ENCODE measurements at places on chromosomes 6 and 20. TPM values are rescaled to one million over a fixed set of nuclear protein-coding genes. Genes with fewer than 3 reads are reported as not detected.

DNA sequence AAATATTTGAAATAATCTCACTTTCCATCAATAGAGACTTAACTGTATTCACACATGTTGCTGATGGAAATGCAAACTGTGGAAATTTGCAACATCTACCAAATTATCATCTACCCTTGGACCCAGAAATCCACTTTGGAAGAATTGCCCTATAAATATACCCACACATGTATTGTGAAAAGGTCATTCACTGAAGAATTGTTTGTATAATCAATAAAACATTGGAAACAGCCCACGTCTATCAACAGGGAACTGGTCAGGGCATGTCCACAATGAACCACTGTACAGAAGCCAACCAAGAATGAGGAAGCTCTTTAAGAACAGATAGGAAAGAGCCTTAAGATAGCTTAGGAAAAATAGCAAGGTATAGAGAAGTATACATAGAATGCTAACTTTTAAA, 36.2 kb downstream of the PXDC1 start:
- H3K4me3 ChIP-seq = no peak overlapping the region
- DNase-seq = no peak
- peaks cover 37% of the 10 kb centered on the region for H3K4me1 ChIP-seq
- no peaks in the 10 kb centered on the region for H3K27me3 ChIP-seq

DNA sequence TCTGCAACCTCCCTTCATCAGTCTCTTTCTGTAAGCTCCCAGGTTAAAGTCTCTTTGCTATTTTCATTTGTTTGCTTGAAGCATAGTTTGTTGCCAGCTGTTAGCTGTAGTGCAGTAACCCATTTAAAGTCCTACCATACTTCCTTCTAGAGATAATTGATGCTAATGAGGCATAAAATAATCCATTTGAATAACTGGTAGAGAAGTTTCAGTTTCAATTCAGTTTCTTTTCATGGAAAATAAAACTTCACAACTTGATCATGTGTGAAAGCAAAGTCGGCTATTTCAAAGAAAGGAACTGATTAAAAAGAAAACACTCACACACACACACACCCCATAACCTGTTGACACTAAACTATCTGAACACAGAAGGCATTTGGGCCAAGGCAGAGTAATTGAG, 68.5 kb upstream of the TENT5A start:
- no peak for DNase-seq
- H3K27me3 ChIP-seq = no peaks in the 10 kb centered on the region
- no peaks in the 10 kb centered on the region for H3K36me3 ChIP-seq
- H3K4me3 ChIP-seq = no peak overlapping the region
- H3K27ac ChIP-seq = no peak overlapping the region

Gene CCDC170
- 0.41 TPM for total RNA-seq

- no peak overlapping the region for H3K27ac ChIP-seq
- H3K36me3 ChIP-seq = no peaks in the 10 kb centered on the region
- no peak overlapping the region for H3K4me3 ChIP-seq
- peaks cover 10% of the 10 kb centered on the region for H3K4me1 ChIP-seq
- no peaks in the 10 kb centered on the region for H3K27me3 ChIP-seq
- no peak for DNase-seq
These were observed 246.5 kb downstream of the HAO1 start for GRCh38 chr20:7693761-7694160.

GRCh38 chr6:7411328-7411727, 21.7 kb downstream of the RIOK1 start:
- H3K4me1 ChIP-seq = no peaks in the 10 kb centered on the region
- no peak overlapping the region for H3K27ac ChIP-seq
- H3K36me3 ChIP-seq = peaks cover 51% of the 10 kb centered on the region
- no peak for DNase-seq
- no peak overlapping the region for H3K4me3 ChIP-seq

DNA sequence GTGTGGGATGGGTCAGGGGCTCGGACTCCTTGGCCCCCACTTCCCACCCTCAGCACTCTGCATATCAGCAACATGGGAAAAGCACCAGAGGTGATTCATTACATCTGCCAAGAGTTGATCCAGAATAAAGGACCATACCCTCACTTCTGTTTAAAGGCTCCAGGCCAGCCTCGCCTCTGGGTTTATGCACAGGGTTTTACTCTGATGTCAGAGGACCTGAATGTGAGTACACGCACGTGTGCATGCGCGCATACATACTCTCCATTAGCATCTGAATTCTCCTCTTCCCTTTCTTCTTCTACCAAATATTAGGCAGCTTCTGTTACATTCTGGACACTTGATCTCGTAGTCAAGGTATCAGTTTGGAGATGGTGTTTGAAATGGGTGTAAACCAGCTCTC, 114.7 kb upstream of the SPTLC3 start:
- no peaks in the 10 kb centered on the region for H3K36me3 ChIP-seq
- H3K27me3 ChIP-seq = no peaks in the 10 kb centered on the region

GRCh38 chr6:167762259-167762962, 64.3 kb upstream of the AFDN start:
- no peaks in the 10 kb centered on the region for H3K36me3 ChIP-seq
- H3K4me3 ChIP-seq = no peak overlapping the region
- H3K4me1 ChIP-seq = no peaks in the 10 kb centered on the region
- no peak for DNase-seq
- H3K27ac ChIP-seq = no peak overlapping the region

Gene RSPO3
- 1.6 TPM for total RNA-seq

DNA sequence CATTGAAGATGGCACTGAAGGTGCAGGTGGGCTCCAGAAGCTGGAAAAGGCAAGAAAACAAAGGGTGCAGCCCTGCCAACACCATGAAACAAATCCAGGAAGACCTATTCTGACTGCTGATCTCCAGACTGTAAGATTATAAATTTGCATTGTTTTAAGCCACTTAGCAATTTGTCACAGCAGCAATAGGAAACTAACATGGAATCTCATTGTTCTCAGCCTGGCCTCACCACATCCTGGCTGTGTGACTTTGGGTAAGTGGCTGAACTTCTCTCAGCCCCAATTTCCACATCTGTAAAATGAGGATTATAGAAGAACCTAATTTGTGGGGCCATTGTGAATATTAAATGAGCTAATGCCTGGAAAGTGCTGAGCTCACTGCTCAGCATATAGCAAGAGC, 160.4 kb upstream of the MAFB start:
- H3K27ac ChIP-seq = no peak overlapping the region
- no peaks in the 10 kb centered on the region for H3K27me3 ChIP-seq
- no peak for DNase-seq

DNA sequence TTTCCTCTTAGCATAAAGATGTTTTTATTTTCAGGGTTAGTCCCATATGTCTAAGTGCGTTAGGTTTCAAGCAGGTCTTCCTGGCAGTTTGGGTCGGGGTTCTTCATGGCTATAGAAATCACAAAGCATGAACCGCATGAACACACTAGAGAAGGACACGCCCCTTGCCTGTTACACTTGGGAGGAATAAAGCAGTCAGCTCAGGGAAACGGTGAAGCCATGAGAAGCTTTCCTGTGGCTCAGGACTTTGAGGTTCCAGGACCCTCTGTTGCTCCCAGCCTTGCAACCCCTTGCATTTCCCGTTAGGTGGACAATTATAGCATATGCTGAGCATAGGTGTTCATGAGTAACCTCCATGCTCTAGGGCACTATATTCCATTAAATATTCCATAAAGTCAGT, 96.7 kb downstream of the SYCP2 start:
- no peak overlapping the region for H3K4me3 ChIP-seq
- no peak for DNase-seq
- no peak overlapping the region for H3K27ac ChIP-seq
- H3K36me3 ChIP-seq = no peaks in the 10 kb centered on the region
- no peaks in the 10 kb centered on the region for H3K4me1 ChIP-seq

DNA sequence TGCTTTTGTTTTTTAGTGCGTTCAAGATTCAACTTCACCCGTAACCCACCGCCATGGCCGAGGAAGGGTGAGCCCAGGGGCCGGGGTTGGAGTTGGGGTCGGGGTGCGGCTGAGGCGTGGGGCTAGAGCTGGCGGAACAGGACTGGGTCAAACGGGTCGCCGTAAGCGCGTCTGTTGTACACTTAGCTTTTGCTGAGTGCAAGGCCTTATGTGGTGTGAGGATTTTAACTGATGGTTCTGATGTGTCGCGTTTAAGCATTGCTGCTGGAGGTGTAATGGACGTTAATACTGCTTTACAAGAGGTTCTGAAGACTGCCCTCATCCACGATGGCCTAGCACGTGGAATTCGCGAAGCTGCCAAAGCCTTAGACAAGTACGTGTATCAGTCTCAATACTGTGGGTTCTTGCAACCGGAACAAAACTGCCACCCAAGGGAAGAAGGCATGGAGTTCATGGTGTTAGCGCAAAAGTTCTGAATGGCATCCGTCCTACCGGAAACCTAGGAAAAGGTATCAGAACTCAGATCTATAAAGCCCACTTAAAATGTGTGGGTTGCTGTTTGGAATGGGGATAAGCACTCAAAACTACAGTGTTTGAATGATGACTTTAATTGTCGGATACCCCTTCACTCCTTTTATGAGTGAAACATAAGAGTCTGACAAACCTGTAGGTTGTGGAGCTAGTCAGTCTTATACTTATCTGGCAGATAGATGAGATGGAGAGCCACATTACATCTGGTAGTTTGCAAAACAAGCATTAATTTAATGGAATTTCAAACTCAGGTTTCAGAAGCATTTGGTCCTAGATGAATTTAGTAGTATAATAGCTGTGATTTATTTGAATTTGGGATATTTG, 574 bp downstream of the RPS12 start:
- peaks cover 43% of the 10 kb centered on the region for H3K36me3 ChIP-seq
- DNase-seq = no peak
- H3K27me3 ChIP-seq = no peaks in the 10 kb centered on the region

Gene PRDM13
- not detected for total RNA-seq

GRCh38 chr20:61759286-61760065, 306.2 kb downstream of the TAF4 start:
- H3K27ac ChIP-seq = no peak overlapping the region
- H3K4me3 ChIP-seq = no peak overlapping the region
- H3K27me3 ChIP-seq = no peaks in the 10 kb centered on the region
- H3K4me1 ChIP-seq = no peaks in the 10 kb centered on the region
- no peaks in the 10 kb centered on the region for H3K36me3 ChIP-seq
- peak; percentile 48 for DNase-seq

Gene VSTM2L
- total RNA-seq = 3.3 TPM

- no peak overlapping the region for H3K27ac ChIP-seq
- no peaks in the 10 kb centered on the region for H3K27me3 ChIP-seq
- no peak overlapping the region for H3K4me3 ChIP-seq
- H3K4me1 ChIP-seq = no peaks in the 10 kb centered on the region
- H3K36me3 ChIP-seq = no peaks in the 10 kb centered on the region
- no peak for DNase-seq
These were observed 127.4 kb downstream of the ZNF217 start for GRCh38 chr20:53466279-53466678.

DNA sequence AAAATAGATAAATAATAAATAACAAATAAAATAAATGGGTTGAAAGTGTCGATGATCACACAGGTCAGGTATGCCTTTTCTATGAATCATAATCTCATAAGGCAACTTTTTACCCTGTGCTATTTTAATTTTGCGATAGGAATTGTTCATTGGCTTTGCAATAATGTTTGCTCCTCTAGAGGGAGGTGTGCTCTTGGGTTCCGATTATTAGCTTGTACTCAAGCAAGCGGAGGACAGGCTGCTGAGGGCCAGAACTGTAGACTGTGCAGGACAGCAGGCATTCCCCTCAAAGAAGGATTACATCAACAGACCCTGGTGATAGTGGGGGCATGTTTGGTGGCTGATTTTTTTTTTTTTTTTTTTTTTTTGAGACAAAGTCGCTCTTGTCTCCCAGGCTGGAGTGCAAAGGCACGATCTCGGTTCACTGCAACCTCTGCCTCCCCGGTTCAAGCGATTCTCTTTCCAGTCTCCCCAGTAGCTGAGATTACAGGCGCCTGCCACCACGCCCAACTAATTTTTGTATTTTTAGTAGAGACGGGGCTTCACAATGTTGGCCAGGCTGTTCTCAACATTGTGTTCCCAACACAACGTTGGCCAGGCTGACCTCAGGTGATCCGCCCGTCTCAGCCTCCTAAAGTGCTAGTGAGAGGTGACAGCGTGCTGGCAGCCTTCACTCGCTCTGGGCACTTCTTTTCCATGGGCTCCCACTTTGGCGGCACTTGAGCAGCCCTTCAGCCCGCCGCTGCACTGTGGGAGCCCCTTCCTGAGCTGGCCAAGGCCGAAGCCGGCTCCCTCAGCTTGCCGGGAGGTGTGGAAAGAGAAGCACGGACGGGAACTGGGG, 35.6 kb downstream of the RIOK1 start:
- no peak overlapping the region for H3K4me3 ChIP-seq
- H3K27me3 ChIP-seq = no peaks in the 10 kb centered on the region
- H3K27ac ChIP-seq = no peak overlapping the region
- H3K4me1 ChIP-seq = no peaks in the 10 kb centered on the region

- H3K27me3 ChIP-seq = no peaks in the 10 kb centered on the region
- H3K4me3 ChIP-seq = no peak overlapping the region
- peaks cover 12% of the 10 kb centered on the region for H3K36me3 ChIP-seq
- H3K4me1 ChIP-seq = no peaks in the 10 kb centered on the region
- DNase-seq = no peak
These were observed 96.2 kb downstream of the RREB1 start for GRCh38 chr6:7203939-7204338.

GRCh38 chr6:154233383-154233782, 123.2 kb downstream of the IPCEF1 start:
- no peak for DNase-seq
- H3K27ac ChIP-seq = no peak overlapping the region
- no peaks in the 10 kb centered on the region for H3K36me3 ChIP-seq

GRCh38 chr6:89452281-89452680, 19.3 kb downstream of the ANKRD6 start:
- no peaks in the 10 kb centered on the region for H3K36me3 ChIP-seq
- peak overlapping the region; percentile 25 for H3K27ac ChIP-seq
- no peaks in the 10 kb centered on the region for H3K27me3 ChIP-seq
- no peaks in the 10 kb centered on the region for H3K4me1 ChIP-seq
- no peak overlapping the region for H3K4me3 ChIP-seq

DNA sequence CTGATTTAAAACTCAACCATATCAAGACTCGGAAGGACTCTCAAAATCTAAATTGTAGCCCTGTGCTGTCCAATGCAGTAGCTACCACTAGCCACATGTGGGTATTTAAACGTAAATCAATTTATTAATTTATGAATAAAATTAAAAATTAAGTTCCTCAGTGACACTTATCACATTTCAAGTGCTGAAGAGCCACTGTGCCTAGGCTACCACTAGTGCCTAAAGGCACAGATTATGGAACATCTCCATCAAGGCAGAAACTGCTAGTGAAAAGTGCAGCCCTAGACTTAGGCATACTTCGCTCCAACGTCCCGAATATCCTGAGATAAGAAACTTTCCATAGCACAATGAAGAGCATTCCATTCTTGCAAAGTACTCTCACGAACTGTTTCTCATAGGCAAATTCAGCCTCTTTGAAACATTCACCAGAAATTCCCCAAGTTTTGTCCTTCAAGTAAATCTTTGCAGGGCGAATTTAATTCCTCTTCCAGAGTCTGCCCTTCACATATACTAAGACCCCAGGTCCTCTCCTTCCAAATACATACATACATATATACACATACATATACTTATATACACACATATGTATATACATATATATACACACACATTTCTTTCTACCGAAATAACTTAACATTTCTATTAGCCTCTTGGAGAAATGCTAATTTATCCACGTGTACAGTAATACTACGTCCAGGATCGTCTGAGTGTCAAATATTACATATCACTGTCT, 1.3 kb downstream of the SUPT3H start:
- peak overlapping the region; percentile 97 for H3K27ac ChIP-seq
- DNase-seq = no peak
- H3K4me1 ChIP-seq = no peaks in the 10 kb centered on the region
- no peaks in the 10 kb centered on the region for H3K36me3 ChIP-seq
- peak overlapping the region; percentile 90 for H3K4me3 ChIP-seq
- no peaks in the 10 kb centered on the region for H3K27me3 ChIP-seq
